ENCODE measurements at places on chromosomes 1 and 21. TPM values are rescaled to one million over a fixed set of nuclear protein-coding genes. Genes with fewer than 3 reads are reported as not detected.

Gene MMEL1
- total RNA-seq = not detected

GRCh38 chr1:98898940-98899339 is 105.7 kb downstream of the PLPPR5 start:
- DNase-seq = no peak

Gene SHISAL2A
- total RNA-seq = not detected

DNA sequence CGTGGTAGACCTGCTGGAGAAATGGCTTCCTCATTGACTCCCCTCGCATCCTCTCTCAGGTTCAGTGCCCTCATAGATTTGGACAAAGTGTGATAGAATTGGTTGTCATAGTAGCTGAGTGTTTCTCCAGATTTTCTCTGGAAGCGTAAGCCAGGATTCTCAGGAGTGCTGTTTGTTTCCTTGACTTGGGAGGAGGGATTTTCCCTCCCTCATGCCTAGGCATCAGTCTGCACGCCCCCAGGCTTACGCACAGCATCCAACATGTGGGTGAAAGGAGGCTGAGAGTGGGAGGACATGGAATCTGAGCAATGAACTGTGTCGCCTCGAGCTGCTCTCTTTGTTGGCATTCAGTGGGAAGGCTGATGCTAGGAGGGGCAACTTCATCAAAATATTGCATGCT is 503.5 kb downstream of the LTN1 start:
- DNase-seq = no peak

GRCh38 chr1:21368515-21369289 is 71.2 kb upstream of the NBPF3 start:
- peak; percentile 87 for DNase-seq

GRCh38 chr1:72284348-72285073 is 2.2 kb upstream of the NEGR1 start:
- peak; percentile 57 for DNase-seq

DNA sequence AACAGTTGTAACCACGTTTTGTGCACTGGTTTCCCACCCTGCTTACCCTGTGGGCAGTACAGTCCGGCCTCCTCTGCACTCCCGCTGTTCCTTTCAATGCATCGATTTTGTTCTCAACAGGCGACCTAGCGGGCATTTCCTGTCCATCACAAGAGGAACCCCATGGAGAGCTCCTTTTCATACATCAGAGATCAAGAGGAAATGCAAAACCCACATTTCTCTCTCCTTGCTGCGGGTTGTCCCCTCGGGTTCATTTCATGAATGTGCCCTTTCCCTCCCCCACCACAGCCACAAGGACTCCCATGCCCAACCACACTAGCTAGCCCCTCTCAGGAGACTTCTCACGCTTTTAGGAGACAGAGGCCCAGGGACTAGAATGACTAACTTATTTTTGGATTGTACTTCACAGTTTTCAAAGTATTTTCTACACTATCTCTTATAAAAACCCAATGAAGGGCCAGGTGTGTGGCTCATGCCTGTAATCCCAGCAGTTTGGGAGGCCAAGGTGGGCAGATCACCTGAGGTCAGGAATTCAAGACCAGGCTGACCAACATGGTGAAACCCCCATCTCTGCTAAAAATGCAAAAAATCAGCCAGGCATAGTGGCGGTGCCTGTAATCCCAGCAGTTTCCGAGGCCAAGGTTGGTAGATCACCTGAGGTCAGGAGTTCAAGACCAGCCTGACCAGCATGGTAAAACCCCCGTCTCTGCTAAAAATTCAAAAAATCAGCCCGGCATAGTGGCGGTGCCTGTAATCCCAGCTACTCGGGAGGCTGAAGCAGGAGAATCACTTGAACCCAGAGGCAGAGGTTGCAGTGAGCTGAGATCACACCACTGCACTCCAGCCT is 18.4 kb downstream of the ATP1A4 start:
- DNase-seq = no peak

All from SJCRH30 (cell line).